ENCODE measurements at places on chromosomes 7 and 10. TPM values are rescaled to one million over a fixed set of nuclear protein-coding genes. Genes with fewer than 3 reads are reported as not detected.

DNA sequence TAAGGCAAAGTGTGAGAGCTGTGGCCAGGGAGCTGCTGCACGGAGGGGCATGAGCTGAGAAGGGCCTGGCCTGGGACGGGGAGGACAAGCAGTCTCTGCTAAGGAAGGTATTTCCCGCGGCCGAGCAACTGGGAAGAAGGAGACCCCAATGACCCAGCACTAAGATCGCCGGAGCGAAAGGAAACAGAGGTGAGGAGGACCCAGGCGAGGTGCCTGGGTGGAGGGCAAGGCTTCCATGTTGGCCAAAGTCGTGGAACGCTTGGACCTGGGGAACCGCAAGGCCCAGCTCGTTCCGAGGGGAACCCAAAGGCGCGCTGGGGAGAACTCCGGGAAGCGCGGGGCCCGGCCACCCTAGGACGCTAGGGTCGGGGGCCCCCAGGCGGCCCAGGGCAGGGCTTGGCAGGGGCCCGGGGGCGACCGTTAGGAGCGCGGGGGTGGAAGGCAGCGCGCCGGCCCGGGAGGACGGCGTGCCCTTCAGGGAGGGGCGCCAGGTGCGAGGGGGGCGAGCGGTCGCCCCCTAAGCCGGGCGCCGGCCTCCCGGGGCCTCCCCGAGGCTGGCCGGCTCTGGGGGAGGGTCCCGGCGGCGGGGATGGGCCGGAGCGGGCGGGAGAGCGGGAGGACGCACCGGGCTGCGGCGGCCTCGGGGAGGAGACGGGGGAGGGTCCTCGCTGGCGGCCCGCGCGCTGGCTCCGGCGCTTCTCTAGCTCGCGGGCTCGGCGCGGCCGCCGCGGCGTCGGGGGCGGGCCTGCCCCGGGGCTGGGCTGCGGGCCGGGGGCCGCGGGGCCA lies 545 bp downstream of the GIGYF1 start:
- peak; percentile 38 for DNase-seq

GRCh38 chr10:71971769-71972555 lies 7.8 kb downstream of the CHST3 start:
- DNase-seq: no peak

- no peak for DNase-seq
Measured at GRCh38 chr7:32519763-32520162, 24.5 kb downstream of the AVL9 start.

GRCh38 chr7:101156277-101156676 lies 2.0 kb downstream of the AP1S1 start:
- DNase-seq: no peak

- no peak for DNase-seq
Measured at GRCh38 chr10:82981137-82981723, 1106.2 kb downstream of the NRG3 start.

GRCh38 chr7:101953248-101953819 lies 135.9 kb downstream of the CUX1 start:
- peak; percentile 17 for DNase-seq

DNA sequence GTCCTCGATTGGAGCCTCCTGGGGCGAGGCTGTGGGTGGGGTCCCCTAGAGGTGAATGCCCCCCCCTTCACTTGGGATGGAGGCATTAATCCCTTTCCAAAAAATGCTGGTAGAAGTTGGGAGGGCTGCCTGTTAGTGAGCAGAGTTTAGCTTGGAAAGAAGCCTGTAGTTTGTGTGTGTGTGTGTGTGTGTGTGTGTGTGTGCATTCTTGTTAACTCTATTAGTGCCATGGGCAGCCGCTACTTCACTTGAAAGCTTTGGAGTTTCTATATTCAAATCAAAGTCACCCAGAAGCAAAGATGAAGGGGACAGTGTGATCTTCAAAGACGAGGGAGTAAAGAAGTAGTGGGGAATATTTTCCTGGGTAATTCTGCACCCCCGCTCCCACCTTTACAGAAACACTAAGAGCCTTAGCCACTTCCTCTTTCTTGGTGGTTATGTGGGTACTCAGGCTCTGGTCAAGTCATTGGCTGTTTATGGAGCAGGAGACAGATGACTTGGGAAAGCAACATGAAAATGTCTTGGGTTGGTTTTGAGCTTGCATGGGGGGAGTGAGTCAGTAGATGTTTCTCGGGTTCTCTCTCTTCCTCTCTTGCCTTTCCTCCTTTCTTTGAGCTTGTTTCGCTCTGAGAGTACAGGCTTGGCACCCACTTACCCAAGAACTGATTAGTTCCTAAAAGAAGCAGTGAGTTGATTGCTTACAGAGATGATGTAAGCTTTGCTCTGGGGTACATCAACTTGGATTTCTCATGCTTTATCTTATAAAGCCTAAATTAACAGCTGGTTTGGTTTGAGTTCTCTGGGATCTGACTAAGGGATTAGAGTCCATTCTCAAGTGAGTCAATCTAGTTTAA lies 35.9 kb downstream of the TCF7L2 start:
- no peak for DNase-seq

DNA sequence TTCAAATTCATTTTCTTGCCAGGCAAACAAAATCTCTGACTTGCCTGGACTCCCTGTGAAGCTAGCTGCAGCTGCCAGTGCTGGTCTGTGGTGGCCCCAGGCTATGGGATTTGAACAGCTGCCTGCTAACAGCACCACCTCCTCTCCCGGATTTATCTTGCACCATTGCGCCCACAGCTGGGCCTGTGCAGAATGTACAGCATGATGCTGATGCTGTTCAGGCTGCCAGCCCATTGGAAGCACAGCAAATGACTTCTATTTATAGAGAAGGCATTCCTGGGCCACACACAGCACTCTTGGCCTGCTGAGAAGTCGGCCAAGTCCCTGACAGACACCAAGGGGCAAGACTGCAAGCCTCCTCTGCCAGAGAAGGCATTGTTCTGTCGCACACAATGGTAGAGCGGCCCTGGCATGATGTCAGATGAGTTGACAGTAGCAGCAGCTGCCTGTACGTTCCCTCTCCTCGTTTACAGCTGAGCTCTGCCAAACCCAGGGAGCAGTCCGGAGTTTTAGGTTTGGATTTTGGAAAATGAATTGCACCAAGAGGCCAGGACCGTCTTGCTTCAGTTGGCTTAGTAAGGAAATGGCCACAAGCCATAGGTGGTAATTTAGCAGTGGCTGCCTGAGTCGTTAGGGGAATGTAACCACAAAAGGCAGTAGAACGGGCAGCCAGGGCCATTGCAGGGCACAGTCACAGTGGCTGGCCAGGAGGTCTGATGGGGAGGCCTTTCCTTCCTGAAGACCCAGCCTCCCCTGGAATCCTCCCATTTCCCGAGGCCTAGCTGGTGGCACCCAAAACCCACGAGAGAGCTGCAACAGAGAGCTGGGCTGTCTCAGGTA lies 38.5 kb downstream of the MTURN start:
- no peak for DNase-seq

DNA sequence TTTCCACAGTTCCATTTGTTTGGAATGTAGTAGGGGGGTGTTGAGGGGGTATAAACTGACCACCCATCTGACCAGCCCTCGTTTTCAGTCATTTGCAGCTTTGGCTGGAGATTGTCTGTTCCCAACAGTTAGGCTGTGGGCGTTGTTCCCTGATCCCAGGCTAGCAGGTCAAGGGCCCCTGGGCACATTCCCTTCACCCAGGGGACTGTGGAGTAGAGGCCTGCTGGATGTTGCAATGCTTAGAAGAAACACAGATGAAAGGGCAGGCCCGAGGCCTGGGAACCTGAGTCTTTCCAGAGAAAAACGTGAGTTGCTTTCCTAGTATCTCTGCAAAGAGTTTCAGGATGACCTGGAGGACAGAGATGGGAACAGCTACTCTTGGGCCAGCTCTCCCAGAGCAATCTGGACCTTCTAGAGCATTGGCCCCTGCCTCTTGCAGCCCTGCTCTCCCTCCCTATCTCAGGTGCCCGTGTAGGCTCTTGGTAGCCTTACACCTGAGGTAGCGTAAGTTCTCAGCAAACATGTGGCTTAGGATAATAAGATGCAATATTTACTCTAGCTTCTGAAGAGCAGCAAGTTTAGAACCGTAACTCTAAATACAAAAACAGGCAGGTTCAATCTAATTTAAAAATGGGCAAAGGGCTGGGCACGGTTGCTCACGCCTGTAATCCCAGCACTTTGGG lies 99.4 kb upstream of the EFCAB10 start:
- no peak for DNase-seq

GRCh38 chr10:79053481-79054202 lies 15.1 kb upstream of the ZMIZ1 start:
- DNase-seq: no peak

- DNase-seq: no peak
Measured at GRCh38 chr7:138500892-138501291, 40.8 kb downstream of the TRIM24 start.

GRCh38 chr10:129055225-129055624 lies 411.8 kb upstream of the MGMT start:
- no peak for DNase-seq

DNA sequence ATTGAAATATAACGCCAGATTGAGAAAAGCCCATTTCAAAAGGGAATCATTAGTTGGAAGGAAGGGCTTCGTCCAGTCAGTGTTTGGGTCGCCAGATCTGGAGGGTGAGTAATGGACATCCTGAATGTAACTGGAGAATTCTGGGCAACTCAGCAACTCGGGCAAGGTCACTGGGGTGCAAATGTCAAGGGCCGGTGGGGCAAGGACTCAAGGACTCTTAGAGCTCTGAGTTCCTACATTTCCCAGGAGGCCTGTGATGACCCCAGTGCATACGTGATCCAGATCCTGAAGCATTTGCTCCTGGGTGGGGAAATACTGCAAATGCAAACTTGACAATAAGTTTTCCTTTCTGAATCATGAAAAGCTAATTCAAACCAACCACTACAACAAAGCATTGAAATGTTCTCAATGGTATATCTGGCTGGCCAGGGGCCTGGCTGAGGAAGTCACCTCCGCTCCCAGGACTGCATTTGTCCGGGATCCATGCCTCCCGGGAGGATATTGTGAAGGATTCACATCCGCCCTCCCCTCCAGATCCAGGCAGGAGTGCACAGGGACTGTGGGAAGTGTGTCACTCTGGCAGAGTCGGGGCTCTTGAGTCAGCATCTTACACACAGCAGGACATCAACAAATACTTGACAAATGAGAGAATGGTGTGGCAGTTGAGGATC lies 164.0 kb downstream of the FANK1 start:
- no peak for DNase-seq

DNA sequence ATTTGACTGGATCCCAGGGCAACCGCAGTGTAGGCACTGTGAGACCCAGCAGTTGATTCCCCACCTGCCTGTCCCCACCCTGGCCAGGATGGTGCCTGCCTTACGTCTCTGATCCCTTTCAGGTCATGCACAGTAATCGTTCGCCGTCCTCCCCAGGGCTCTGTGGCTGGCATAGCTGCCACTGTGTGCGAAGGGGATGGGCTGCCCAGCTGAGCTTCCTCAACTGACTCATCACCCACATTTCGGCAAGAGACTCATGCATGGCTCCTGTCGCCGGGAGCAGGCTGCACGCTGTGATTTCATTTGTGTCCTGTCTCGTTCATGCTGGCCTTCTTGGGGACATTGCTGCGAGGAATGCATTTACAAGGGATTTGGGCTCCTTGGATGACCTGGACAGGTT lies 252.4 kb downstream of the KLF6 start:
- no peak for DNase-seq

- DNase-seq: no peak
Measured at GRCh38 chr10:116784651-116785050, 42.3 kb upstream of the HSPA12A start.

- no peak for DNase-seq
Measured at GRCh38 chr10:34565934-34566333, 249.2 kb downstream of the PARD3 start.

GRCh38 chr10:117656385-117657367 lies 114.1 kb downstream of the EMX2 start:
- no peak for DNase-seq

GRCh38 chr10:119133949-119134348 lies 30.0 kb downstream of the DENND10 start:
- DNase-seq: no peak

GRCh38 chr10:122660696-122661095 lies 39.0 kb downstream of the C10orf120 start:
- DNase-seq: no peak

DNA sequence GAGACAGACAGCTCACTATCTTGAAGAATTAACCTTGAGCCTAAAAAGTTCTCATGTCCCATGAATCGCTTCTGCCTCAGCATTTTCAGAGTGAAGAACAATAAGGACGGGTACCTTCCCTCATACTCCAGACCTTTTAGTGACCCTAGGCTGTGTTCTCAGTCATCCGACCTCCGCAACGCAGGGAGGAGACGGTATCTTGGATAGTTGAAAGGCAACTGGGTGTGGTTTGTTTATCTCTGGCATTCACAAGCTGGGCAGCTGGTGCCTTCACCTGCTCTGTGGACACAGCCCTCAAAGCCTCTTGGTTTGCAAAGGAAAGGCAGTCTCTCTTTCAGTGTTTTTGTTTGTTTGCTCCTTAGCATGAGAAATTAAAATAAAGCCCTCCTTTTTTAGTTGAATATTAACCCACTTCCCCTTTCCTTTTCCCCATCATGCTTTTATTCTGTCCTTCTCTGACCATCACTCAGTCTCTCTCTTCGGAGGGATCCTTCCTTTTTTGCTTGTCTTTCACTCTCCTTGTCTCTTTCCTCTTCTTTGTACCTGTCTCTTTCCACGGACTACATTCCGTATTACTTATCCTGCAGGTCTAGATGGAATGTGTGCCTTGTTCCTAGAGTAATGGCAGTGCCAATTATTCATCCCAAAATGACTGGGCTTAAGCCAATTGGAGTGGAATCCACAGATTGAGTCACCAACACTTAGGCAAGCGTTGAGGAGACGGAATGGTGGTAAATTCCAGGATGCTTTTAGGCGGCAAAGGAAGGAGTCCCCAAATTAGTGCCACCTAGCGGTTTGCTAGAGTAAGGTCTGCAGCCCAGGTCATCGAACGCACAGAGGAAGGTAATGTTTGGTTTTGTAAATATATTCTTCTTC lies 45.8 kb downstream of the PRR15 start:
- peak; percentile 81 for DNase-seq

- DNase-seq: no peak
Measured at GRCh38 chr10:70648427-70648826, 23.9 kb upstream of the ADAMTS14 start.

- DNase-seq: no peak
Measured at GRCh38 chr7:33677556-33677955, 227.8 kb upstream of the BMPER start.

DNA sequence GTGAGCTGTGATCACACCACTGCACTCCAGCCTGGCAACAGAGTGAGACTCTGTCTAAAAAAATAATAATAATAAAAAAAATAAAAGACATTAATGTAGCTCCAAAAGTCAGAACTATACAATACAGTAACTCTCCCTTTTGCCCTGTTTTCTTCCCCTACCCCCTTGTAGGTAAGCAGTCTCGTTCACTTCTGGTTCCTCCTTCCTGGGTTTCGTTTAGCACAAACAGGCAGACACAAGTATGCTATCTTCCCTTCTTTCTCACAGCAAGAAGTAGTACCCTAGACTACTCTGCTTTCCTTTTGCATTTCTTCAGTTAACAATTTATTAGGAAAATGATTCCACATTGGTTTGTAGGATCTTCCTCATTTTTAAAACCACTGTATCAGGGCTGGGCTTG lies 33.1 kb downstream of the PDSS1 start:
- no peak for DNase-seq

Gene GRID2IP
- polyA plus RNA-seq: 0.88 TPM

Gene CRYGN
- 0.36 TPM for polyA plus RNA-seq

Gene HSPB1
- polyA plus RNA-seq: 204 TPM

Gene VWA2
- 4.6 TPM for polyA plus RNA-seq

Gene CTTNBP2
- polyA plus RNA-seq: 4.6 TPM
